ENCODE measurements at places on chromosomes 11 and 22.

GRCh38 chr22:17981497-17981896, 42.9 kb downstream of the MICAL3 start:
- DNase-seq, result no peak

DNA sequence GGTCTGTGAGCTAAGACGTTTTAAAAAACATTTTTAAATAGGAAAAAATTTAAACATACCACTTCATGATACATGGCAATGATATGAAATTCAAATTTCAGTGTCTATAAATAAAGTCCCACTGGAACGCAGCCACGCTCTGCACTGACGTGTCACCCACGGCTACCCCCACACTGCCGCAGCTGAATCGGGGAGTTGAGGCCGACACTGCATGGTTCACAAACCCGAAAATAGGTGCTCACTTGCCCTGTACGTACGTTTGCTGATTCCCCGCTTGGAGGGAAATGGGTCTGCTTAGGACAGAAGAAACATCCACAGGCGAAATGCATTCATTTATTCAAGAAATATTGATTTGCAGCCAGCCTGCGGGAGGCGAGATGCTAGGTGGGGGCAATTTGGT, 1342.3 kb downstream of the TBC1D22A start:
- no peak for DNase-seq

DNA sequence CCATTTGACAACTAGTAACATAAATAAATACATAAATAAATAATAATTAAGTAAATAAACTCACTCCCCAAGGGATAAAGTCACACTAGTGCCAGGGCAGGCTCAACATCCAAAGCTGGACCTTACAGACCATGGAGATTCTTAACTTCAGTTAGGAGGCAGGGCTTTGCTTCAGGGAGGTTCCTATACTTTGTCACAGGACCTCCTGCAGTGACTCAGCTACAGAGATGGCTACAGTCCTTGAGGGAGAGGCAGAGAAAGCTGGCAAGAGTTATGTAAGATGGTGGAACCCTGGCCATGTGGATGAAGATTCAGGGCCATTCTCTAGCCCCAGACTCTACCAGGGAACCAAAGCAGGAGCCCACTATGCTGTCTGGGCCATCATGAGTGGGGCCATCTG, 74.1 kb upstream of the CADM1 start:
- no peak for DNase-seq

DNA sequence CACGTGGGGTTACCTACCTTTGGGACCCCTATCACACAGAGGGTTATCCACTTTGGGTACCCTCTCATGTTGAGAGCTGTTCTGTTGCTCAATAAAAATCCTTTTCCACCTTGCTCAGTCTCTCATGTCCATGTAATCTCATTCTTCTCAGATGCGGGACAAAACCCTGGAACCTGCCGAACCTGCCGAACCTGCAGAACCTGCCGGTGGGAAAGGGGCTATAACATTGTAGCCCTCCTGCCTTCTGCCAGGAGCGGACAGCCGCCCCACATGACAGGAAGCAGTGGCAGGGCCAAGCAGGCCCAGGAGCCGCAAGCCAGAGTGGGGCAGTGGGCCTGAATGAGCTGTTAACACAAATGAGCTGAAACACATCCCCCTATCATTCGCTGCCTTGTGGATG, 18.1 kb downstream of the NPAT start:
- DNase-seq, result no peak

DNA sequence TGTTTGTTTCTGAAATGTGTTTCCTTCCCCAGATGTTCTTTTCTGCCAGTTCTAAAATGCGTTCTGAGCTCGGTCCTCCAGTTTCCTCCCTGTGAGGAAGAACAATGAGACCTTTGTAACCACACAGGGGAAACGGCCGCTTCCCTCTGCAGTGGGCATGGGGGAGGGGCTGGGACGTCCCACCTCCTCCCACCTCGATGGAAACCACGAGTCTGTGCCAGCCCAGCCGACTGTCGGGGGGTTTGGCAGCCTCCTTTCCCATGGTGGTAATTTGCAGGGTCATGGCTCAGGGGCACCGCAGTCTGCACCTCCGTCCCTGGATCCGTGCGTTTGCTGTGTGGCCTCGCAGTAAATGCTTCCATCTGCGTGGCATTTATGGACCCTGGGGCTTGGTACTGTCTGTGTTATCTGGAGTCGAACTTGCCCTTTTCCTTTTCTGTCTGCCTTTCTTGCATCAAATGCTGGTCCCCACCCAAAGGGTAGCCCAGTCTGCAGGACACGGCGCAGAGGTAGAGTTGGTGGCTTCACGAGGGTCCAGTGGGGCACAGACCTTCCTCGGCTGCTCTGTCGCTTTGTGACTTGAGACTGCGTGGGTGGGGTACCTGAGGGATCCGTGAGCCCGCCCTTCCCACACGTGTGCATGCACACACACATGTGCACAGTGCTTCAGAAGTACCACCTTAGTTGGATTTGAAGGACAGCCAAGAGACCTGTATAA, 16.1 kb downstream of the LRP5 start:
- DNase-seq, result peak; percentile 93

GRCh38 chr11:88327462-88328143, 9.9 kb downstream of the CTSC start:
- no peak for DNase-seq

DNA sequence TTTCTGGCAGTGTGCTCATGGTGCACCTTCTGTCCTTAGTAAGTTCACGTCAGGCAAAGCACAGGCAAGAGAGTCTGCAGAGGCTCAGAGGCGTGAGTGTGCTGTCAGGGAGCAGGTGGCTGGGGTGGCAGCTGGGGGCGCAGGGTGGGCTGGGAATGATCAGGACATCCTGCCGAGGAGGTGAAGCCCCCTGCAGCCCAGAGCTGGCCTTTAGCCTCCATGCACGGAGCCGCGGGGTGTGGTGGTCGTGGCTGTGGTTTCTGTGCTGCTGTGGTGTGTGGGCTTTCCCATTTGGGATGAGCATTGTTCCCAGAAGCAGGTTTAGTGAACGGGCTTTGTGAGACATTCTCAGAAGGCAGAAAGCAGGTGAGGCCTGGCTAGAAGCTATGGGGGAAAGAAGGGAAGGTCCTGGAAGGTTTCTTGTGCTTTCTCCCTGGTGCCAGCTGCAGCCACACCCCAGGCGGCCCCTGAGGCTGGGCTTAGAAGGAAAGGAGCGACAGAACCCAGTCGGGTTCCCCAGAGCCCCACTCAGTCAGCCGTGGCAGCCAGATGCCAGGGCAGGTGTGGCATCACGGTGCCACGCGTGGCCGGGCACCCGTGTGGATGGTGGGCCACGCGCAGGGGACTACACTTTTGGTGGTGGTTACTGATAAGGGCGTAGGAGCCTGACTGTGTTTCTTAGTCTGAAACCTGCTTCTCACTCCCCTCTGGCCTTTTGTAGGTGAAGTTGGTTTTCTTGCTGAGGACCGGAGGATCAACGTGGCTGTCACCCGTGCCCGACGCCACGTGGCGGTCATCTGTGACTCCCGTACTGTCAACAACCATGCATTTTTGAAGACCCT, 32.0 kb downstream of the IGHMBP2 start:
- DNase-seq, result no peak

- no peak for DNase-seq
These were observed 53.5 kb downstream of the ENDOD1 start for GRCh38 chr11:95143106-95143681.

GRCh38 chr11:12762696-12763324, 88.6 kb downstream of the TEAD1 start:
- DNase-seq, result no peak

DNA sequence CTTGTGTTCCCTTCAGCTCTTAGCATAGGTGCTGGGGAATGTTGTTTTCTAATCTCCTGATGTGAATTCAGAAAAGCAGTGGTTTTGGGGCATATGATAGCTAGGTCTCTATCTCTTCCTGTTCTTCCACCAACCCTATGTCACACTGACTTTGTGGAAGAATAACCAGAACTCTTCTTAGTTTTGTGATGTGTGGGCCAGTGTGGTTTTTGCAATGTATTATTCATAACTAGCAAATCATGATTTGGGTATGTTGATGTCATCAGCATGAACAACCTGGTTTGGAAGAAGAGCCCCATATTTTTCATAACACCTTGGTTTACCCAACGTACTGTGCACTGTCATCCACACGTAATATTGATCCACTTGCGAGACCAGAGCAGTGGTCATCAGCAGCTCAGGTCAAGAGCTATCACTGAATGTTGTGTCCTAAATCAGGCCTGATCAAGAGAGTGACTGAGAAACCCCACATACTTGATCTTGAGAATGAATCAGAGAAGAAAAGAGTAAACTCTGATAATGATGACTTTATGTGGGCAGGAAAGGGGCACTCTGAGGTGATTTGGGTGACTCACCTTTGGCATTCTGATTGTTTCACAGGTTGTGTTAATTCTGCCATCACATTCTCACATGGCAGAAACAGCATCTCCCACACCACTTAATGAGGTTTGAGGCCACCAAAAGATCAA, 19.4 kb upstream of the MS4A6E start:
- no peak for DNase-seq

- DNase-seq, result no peak
These were observed 8.8 kb downstream of the DGCR2 start for GRCh38 chr22:19113429-19113828.

- no peak for DNase-seq
These were observed 415.7 kb downstream of the TENM4 start for GRCh38 chr11:79025097-79025496.

DNA sequence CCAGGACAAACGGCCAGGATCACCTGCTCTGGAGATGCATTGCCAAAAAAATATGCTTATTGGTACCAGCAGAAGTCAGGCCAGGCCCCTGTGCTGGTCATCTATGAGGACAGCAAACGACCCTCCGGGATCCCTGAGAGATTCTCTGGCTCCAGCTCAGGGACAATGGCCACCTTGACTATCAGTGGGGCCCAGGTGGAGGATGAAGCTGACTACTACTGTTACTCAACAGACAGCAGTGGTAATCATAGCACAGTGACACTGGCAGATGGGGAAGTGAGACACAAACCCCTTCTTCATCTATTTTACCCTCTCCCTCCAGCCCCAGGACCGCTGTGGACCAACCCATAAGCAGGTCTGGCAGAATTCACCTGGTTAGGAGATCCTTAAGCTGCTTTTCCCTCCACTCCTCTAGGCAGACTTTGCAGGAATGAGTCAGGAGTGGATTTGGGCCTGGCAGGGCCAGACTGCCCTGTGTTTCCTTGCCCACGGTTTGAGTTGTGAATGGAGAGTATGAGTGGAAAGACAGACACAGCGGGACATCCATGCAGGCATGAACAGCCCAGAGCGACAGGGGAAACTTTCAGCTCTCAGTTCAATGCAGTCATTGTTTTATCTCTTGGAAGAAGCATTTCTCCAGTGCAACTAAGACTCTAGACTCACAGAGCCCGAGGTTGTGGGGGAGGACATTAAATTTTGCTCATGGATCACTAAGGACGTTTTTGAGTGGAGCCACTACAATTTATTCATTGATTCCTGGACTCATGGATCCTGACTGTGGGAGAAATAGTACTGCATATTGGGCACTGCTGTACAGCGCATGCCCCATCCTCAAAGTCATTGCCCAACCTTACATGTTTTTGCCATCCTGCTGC, 75.3 kb upstream of the IGLL5 start:
- DNase-seq, result no peak

DNA sequence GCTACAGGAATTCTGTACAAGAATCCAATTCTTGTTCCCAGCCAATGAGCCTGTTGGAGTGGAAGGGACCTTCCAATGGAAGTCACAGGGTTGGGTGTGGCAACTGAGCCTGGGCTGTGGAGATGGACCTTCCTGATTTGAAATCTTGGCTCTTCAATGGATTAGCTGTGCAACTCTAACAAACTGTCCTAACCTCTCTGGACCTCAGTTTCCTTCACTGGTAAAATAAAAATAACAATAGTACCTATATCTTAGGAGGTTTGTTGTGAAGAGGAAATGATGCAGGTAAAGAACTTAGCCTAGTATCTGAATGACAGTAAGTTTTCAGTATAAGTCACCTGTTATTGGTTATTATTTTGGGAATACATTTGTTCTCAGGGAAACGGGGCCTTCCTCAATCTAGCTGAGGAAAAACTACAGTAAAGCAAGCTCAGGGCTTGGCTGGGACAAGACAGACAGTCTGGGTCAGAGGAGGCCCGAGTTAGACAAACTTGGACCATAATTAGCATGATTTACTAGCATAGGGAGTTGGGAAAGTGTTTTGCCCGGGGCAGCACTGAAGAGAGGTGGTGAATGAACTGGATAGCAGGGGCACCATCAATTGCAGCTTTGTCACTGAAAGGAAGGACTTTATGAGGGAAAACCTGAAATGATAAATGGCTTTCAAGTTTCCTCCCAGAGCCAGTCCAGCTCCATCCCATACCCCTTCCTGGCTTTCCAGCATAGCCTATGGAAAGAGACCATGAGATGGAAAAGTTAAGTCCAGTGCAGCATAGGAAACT, 13.7 kb downstream of the ELF5 start:
- no peak for DNase-seq

DNA sequence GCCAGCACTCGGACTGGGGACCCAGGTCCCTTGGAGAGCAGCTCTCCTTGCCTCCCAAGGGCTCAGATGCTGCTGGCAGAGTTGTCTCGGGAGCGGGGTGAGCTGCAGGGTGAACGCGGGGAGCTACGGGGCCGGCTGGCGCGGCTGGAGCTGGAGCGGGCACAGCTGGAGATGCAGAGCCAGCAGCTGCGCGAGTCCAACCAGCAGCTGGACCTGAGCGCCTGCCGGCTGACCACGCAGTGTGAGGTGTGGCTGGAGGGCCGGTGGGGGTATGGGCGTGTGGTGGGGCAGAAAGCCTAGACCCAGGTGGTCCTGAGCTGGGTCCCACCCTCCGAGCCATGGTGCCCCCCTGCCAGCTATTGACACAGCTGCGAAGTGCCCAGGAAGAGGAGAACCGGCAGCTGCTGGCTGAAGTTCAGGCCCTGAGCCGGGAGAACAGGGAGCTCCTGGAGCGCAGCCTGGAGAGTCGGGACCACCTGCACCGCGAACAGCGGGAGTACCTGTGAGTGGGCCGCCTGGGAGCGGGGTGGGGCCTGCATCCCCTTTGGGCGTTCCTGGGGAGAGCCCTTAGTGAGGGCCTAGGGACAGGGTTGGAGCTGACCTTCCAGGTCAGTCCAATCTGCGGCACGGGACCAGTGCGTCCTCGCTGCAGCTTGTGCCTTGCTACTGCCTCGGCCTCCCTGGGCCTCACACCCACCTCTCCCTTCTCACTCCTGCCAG, 5.8 kb upstream of the RPS6KA4 start:
- DNase-seq, result no peak

DNA sequence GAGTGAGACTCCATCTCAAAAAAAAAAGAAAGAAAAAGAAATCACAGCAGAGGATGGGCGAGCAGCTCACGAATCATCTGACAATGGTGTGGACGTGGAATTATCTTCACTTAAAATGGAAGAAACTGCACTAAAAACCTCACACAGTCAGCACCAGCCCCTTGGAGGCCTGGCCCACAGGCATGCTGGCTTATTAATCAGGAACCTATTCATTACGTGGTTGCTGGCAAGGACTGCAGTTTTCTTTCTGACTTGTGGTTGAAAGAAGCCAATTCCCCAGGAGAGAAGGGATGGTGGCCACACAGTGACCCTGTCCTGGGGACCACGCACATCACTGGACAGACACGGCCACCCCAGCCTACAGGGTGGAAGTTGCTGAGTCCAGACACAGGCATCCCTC, 401.1 kb downstream of the CTTN start:
- no peak for DNase-seq

GRCh38 chr11:65429724-65430405, 7.3 kb downstream of the NEAT1 start:
- DNase-seq, result peak; percentile 64

- peak; percentile 80 for DNase-seq
These were observed 528 bp upstream of the ARRB1 start for GRCh38 chr11:75351791-75352587.
